Foreskin melanocyte (primary cell): ENCODE measurements at places on chromosomes 13 and 19.
A peak's percentile ranks its signal among the peaks of the same experiment; 100 is the strongest.

DNA sequence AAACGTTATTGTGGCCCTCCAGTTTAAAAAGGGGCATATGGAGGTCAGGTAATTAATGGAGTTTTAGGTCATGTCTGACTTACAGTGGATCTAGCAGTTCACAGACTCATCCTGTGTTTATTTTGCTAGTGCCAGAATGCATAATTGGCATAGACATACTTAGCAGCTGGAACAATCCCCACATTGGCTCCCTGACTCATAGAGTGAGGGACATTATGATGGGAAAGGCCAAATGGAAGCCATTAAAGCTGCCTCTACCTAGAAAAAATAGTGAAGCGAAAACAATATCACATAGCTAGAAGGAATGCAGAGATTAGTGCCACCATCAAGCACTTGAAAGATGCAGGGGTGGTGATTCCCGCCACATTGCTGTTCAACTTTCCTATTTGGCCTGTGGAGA lies 610.7 kb downstream of the SLITRK5 start:
- DNase-seq, result no peak

GRCh38 chr13:22549126-22549525 lies 631.7 kb upstream of the SGCG start:
- no peak for DNase-seq

DNA sequence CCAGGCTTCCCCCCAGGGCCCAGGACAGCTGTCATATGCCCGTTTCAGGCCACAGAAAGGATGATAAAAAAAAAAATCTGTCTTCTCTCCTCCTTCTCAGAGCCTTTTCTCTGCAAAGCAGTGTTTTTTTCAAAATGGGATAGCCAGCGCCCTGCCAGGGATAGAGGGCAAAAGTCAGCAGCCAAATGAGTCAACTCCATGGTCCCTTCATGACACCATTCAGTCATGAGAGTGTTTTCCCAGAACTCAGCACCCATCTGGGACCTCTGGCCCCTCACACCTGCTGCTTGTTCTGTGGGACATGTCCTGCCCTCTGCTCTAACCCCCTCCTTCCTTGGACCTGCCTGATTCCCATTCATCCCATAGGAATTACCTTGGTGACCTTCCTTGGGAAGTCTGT lies 95.0 kb downstream of the CYSLTR2 start:
- no peak for DNase-seq

- no peak for DNase-seq
Observed at GRCh38 chr13:101262306-101262705, 154.0 kb downstream of the NALCN start.

GRCh38 chr19:10747674-10748073 lies 29.8 kb downstream of the DNM2 start:
- no peak for DNase-seq

GRCh38 chr19:3132971-3133792 lies 2.7 kb upstream of the GNA15 start:
- DNase-seq, result no peak

DNA sequence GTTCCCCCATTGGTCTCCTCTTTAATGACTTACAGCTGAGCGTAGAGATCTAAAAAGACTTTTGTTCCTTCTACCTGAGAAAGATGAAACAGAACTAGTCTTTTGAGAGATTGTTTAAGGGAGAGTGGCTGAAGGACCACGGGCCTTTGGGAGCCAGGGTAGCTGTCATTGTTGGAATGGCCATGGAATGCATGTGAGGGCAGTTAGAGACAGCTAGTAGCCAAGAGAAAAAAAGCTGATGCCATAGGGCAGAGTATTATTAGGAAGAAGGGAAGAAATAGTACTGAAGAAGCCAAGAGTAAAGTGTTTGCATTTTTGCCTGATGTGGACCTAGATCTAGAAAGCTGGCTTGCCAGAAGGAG lies 5.6 kb downstream of the ZNF507 start:
- DNase-seq, result no peak

DNA sequence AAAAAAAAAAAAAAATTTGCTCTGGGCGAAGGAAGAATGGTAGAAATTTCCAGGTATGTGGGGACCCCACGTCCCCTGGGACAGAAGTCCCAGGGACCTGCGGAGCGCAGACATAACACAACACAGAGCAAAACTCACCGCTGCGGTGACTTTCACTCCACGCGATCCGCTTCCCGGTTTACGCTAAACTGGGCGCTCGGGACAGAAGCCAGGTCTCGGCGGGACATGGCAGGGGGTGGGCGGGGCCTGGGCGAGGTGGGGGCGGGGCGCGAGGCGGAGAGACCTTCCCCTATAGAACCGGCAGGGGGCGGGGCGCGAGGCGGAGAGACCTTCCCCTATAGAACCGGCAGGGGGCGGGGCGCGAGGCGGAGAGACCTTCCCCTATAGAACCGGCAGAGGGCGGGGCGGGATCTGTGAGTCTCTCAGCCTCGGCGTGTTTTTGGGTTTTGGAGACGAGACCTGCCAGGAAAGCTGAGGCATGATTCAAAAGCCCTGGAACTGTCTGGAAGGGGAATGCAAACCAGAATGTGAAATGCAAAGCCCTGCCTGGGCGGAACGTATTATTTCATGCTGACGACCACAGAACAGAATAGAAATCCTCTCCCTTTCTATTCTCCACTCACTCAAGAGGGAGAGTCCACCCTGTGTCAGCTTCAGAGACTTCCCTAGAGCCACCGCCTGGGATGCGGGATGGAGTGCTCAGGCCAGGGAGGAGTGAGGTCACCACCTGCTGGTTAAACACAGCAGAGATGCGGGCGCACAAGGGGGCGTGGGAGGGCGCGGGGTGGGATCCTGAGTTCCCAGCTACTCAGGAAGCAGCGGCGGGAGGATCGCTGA lies 20.2 kb upstream of the ERVV-1 start:
- DNase-seq, result peak; percentile 26
